ENCODE measurements at places on chromosomes 6 and 20. TPM values are rescaled to one million over a fixed set of nuclear protein-coding genes. Genes with fewer than 3 reads are reported as not detected.

The NUP153 gene
- total RNA-seq, result 21.0 TPM

The XKR7 gene
- not detected for total RNA-seq

The RIPPLY2 gene
- total RNA-seq, result not detected

The BFSP1 gene
- 6.0 TPM for total RNA-seq

The SYCP2 gene
- total RNA-seq, result 0.43 TPM

The ARMH2 gene
- total RNA-seq, result not detected

The BTNL2 gene
- not detected for total RNA-seq

Measured in tracheal epithelial cell (primary cell).